GM12864 (cell line): ENCODE measurements at places on chromosomes 6 and 20.

- no peak for DNase-seq
These were observed 41.0 kb downstream of the SLC9A8 start for GRCh38 chr20:49853640-49854039.

- DNase-seq, result no peak
These were observed 179.0 kb upstream of the MMS22L start for GRCh38 chr6:97462031-97462430.

- DNase-seq, result no peak
These were observed 455.3 kb downstream of the EPM2A start for GRCh38 chr6:145279993-145280392.

GRCh38 chr6:136783021-136783420 is 9.3 kb downstream of the MAP3K5 start:
- no peak for DNase-seq

- DNase-seq, result no peak
These were observed 2177.4 kb upstream of the DEFB115 start for GRCh38 chr20:29079769-29080690.

DNA sequence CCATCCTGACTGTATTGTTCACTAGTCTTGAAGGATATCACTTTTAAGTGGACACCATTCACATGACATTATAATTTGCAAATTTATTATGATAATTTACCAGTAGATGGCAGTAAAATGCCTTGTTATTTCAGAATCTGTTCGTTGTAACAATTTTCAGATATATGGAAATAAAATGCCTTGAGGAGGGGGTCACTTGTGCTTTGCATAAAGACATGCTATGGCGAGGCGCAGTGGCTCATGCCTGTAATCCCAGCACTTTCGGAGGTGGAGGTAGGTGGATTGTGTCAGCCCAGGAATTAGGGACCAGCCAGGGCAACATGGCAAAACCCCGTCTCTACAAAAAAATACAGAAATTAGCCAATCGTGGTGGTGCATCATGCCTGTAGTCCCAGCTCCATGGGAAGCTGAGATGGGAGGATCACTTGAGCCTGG is 9.0 kb upstream of the NCOA6 start:
- DNase-seq, result no peak

DNA sequence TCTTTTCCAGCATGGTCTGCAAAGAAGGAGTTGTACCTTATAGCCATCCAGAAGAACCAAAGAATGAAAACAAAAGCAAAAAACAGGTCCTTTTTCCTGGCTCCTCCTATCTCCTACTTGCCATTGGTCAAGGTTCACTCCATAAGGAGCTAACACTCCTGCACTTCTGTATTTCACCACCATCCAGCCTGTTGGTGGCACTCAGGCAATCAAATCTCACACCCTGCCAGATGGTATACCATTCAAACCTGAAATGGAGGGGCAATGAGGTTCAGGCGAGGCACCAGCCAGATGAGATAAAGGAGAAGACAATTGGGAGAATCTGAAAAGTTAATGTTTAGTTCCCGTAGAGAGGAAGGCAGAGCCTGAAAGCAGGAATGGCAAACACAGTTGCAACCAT is 203.8 kb downstream of the ALDH8A1 start:
- no peak for DNase-seq

- no peak for DNase-seq
These were observed 106.9 kb downstream of the FYN start for GRCh38 chr6:111766201-111766857.

- DNase-seq, result no peak
These were observed 212.2 kb upstream of the PLCB4 start for GRCh38 chr20:8856668-8857067.

- no peak for DNase-seq
These were observed 6.7 kb downstream of the NCOA5 start for GRCh38 chr20:46083101-46083500.

GRCh38 chr6:89244241-89244985 is 27.3 kb upstream of the GABRR1 start:
- DNase-seq, result no peak

DNA sequence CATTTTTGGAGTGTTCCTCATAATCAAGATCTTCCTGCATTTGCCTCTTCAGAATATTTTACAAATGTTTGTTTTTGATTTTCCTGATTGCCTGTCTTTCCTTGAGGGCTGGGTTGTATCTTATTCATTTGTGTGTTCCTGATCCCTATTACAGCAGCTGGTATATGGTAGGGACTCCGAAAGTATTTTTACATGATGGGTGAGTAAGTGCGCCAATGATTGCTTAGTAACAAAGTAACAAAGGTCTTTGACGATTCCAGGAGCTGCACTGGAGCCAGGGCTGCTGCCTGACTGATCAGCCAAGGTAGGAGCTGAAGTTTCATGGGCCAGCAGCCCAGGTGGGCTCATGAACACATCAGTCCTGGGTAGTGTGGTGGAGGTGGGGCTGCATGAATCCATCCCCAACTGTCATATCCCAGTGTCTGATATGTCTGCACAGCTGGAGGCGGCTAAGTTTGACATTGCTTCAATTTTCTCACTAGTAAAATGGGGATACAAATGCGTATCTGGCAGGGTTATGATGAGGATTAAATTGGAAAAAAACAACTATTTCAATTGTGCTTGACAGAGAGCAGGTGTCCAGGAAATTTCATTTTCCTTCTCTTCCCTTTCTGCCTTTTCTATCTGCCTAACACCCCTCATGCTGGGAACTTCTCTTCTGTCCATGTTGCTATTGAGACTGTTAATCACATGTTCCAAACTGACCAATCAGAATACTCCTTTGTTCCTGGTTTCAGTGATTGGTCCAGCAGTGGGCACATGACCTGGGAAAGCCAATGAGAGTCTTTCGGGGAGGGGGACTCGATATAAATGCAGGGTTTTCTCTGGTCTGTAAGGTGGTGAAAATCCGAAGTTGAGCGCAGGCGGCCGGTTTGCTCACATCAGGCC is 90.7 kb downstream of the CDH26 start:
- DNase-seq, result no peak

- no peak for DNase-seq
These were observed 132.1 kb upstream of the PTCHD4 start for GRCh38 chr6:48243071-48243470.

GRCh38 chr6:128580224-128581110 is 60.1 kb upstream of the PTPRK start:
- DNase-seq, result no peak

DNA sequence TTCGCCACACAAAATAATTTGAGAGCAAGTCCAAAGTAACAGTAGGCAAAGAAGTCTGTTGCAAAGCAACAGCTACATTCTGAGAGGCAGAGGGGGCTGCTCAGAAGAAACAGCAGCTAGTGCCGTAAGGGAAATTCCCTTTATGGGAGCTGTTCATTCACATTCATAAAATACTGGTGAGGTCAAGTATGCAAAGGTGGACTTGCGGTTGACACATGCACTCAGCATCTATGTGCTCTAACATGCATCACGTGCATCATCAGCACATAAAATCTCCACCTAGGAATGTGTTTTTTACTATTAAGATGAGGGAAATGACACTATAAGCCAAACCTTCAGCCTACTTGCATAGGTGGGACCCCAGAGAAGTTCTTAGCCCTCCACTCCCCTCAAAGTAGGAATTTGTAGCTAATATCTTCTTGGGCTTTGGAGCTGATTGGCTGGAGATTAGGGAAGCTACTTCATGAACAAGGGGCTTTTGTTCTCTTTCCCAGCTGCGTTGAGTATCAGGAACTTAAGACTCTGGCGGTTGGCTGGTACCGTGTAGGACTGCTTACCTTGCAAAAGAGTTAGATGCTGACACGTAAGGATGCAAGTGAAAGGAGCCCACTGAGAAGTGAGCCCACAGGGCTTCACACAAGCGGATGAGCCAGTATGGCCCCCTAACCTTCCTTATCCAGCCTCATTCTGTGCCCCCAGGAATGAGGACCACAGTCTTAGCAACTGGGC is 12.4 kb downstream of the CST3 start:
- DNase-seq, result no peak

DNA sequence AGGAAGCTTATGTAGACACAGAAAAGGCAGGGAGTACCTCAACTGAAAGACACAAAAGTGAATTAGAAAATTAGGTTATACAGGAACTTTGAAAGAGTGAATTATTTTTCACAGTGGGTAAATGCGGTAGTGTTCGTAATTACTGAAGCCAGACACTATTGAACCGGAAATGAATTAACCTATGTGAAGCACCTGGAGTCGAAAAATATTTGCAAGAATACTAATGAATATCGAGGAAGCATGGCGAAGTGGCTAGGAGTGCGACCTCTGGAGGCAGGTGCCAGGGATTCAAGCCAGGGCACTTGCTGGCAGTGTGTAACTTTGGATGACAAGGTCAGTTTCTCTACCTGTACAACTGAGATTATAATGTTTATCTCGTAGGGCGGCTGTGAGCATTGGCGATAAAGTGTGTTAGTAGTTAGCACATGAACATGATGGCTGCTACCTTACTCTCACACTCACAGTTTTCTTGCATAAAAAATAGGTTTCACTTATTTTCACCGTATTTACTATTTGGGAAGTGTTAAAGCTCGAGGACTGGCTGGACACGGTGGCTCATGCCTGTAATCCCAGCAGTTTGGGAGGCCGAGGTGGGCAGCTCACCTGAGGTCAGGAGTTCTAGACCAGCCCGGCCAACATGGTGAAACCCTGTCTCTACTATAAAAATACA is 567 bp upstream of the SLC18B1 start:
- DNase-seq, result peak; percentile 76

- no peak for DNase-seq
These were observed 98.9 kb downstream of the RNGTT start for GRCh38 chr6:88864359-88865054.

GRCh38 chr20:24418731-24419130 is 50.7 kb upstream of the SYNDIG1 start:
- no peak for DNase-seq

DNA sequence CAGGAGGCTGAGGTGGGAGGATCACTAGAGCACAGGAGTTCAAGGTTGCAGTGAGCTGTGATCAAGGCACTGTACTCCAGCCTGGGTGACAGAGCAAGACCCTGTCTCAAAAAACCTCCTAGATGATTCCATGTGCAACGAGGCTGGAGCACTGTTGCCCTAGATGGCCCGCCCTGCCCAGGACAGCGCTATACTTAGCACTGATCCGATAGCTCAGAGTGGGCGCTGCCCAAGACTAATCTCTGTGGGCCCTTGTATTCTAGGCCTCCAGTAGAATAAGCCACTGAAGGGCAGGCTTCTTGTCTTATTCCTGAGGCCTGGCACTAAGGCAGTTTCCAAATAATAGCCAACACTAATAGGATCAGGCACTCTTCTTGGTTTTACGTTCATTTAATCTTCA is 41.0 kb downstream of the STK35 start:
- DNase-seq, result no peak

DNA sequence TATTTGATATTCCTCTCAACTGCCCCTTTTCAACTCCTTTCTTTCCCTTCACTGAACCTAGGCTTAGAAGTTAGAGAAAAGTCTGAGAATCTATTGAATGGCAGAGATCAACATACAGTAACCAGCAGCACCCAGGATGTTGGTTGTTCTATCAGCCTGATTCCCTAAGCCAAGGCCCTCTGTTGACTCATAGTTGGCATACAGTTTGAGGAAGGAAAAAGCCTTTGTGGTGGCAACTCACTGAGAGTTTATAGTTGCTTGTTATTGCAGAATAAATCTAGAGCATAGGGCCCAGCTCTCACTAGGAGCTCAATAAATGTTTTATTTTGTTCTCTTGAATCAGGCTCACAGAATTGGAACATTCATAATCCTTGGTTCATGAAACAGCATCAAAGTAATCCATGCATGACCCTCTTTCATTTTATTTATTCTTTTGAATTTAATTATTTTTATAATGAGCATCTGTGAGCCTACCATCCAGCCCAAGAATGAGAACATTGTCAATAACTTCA is 119.1 kb upstream of the ADGRF1 start:
- DNase-seq, result no peak
